ENCODE measurements at places on chromosomes 2 and 18. TPM values are rescaled to one million over a fixed set of nuclear protein-coding genes. Genes with fewer than 3 reads are reported as not detected.

DNA sequence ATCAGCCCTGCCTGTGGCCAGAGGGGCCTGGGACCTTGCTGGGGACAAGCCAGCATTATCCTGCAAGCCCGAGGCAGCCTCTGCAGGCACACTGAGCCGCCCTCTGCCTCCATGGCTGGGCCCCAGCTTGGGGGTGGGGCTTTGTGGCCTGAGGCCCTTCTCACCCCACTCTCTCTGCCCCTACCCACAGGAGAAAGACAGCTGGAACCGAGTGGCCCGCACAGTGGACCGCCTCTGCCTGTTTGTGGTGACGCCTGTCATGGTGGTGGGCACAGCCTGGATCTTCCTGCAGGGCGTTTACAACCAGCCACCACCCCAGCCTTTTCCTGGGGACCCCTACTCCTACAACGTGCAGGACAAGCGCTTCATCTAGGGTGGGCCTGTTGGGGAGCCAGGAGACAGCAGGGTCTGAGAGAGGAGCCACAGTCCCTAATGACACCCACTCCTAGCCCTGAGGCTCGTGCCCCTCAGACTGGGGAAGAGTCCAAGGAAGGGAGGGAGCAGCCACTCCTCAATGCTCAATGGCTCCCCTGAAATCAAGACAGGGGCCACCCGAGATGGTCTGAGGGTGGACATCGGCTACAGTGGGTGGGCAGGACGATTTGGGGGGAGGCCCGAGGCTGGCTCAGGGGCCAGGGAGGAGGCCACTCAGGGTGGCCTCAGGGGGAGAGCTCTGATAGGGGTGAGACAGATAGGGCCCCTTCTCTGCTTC lies 4.4 kb upstream of the CHRNG start:
- H3K4me1 ChIP-seq = no peaks in the 10 kb centered on the region
- peaks cover 8% of the 10 kb centered on the region for H3K27me3 ChIP-seq
- no peak for DNase-seq
- H3K4me3 ChIP-seq = no peak overlapping the region
- no peaks in the 10 kb centered on the region for H3K36me3 ChIP-seq

The LTBP1 gene
- total RNA-seq = 0.26 TPM

DNA sequence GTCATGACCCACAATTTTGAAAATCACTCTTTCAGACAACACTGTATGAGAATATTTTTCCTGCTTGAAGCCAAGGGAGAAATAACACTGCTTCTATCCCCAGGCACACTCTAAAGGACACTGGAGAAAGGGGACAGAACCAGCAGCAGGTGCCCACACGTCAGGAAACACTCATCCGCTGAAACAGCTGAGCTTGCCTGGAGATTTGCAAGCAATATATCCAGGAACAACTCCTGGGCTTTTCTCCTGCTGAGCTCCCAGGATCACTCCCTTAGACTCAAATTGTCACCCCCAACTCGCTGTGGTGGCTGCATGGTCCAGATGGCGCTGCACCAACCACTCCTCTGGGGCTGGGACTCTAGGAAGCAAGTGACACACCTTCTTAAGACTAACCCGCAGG lies 186.7 kb downstream of the ARL4C start:
- no peak for DNase-seq
- peak overlapping the region; percentile 99 for H3K27ac ChIP-seq
- H3K27me3 ChIP-seq = no peaks in the 10 kb centered on the region
- no peak overlapping the region for H3K4me3 ChIP-seq
- peaks cover 14% of the 10 kb centered on the region for H3K36me3 ChIP-seq

The HJURP gene
- 94.6 TPM for total RNA-seq

Data from activated CD4-positive, alpha-beta T cell treated with anti-CD3 and anti-CD28 coated beads for 36 hours (primary cell).